Activated naive CD4-positive, alpha-beta T cell treated with anti-CD3 and anti-CD28 coated beads, Interleukin-2, amount 50 U/mL, for 72 hours (primary cell): ENCODE measurements at places on chromosomes 3 and 15. TPM values are rescaled to one million over a fixed set of nuclear protein-coding genes. Genes with fewer than 3 reads are reported as not detected.

The DAG1 gene
- 10.1 TPM for total RNA-seq

DNA sequence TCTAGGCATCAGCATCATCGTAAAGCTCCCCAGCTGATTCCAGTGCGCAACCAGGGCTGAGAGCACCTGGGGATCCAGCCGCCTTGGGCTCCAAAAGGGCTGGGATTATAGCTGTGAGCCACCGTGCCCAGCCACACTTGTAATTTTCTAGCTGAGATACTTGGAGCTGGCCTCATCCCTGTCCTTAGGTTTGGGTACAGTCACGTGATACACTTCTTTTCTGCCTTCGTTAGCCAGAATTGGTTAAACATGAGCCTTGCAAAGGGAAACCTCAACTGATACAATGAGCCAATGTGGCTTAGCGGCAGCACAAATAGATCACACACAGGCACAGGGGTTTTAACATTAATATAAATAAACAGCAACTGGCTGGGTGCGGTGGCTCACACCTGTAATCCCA, 69.8 kb upstream of the GCNT3 start:
- DNase-seq = no peak

GRCh38 chr15:68774521-68775235, 46.0 kb downstream of the ANP32A start:
- no peak for DNase-seq

GRCh38 chr3:52311576-52312119, 4.5 kb upstream of the DNAH1 start:
- DNase-seq = no peak

DNA sequence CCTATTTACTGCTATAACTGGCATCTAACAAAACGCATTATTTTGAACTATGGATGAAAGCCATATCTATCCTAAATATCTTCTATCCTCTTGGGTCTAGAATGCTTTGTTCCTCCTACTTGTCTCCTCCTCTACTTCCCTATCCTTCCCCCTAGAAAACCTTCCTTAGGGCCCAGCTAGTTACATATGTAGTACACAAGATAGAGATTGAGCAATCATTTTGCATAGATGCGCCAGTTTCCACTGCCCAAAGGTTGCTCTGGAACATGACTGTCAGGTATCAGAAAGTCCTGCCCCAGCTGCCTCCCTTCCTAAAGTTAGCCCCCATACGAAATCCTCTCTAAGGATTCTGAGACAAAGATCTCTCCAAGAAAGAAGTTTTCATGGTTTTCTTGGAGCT, 55.1 kb downstream of the GPR160 start:
- DNase-seq = no peak
